ENCODE measurements at places on chromosomes 1 and 21.
A peak's percentile ranks its signal among the peaks of the same experiment; 100 is the strongest.

GRCh38 chr1:15863156-15863901, 15.8 kb downstream of the SPEN start:
- no peak for DNase-seq

GRCh38 chr1:11337580-11338073, 64.6 kb downstream of the UBIAD1 start:
- DNase-seq: no peak

DNA sequence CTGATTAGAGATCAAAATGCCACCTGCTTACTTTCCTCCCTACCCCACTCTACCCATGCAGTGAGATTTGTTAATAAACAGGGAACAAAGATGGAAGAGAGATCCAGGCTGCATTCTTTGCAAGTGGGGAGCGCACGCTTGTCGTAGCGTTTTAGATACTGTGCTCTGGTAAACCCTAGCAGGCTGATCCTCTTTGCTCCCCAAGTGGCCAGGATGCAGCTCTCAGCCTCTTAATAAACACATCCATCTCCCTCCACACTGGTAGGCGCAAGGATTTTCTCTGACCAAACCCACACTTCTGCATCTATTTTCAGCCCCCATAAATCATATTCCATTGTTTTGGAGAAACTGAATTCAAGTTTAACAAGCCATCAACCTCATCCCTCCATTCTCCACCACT, 2.9 kb downstream of the PGBD5 start:
- no peak for DNase-seq

- DNase-seq: no peak
Measured at GRCh38 chr1:183004141-183004540, 19.1 kb upstream of the LAMC1 start.

- no peak for DNase-seq
Measured at GRCh38 chr1:44661781-44662682, 12.2 kb downstream of the TMEM53 start.

DNA sequence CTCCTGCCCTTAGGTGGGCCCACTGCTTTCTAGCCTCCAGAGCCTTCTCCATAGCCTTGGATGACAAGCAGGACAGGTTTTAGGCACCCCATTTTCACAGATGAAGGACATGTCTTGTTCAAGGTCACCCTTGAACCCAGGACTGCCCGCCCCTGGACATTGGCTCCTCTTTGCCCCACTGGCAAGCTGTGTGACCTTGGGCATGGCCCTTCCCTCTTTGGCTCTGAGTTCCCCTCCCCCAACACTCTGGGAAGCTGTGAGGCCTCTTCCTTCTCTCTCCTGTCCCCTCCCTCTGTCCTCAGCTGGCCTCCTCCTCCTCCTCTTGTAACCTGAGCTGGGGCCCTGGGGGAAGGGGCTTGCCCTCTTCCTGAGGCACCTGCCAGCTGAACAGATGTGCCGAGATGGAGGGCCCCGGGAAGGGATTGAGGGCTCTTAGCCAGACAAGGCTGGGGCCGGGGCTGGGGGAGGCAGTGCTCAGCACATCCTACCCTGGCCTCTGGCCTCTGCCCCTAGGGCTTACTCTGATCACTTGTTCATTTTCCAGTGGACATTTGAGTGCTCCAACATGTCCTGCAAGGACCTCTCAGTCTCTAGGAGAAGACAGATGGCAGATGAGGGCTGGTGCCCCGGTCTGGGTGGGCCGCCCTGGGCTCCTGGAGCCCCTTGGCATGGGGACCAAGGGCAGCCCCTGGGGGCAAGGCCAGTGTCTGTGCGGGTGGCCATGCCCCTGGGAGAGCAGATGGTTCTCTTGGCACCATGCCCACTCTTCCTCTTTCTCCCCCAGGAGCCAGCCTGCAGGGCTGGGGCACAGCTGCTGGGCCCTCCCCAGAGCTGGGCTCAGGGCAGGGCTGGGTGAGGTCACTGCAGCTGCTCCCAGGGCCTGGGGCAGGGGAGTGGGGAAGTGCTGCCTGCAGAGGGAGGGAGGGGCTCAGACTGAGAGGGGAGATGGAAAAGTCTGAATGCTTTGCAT, 10.7 kb downstream of the FOXO6 start:
- DNase-seq: peak; percentile 70

DNA sequence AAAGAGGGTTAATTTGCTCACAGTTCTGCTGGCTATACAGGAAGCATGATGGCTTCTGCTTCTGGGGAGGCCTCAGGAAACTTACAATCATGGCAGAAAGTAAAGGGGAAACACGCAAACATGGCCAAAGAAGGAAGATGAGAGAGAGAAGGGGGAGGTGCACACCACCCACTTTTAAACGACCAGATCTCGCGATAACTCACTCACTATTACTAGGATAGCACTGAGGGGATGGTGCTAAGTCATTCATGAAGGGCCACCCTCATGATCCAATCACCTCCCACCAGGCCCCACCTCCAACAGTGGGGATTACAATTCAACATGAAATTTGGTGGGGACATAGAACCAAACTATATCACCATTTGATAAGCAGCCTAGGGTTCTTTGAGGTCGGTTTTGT, 2.4 kb upstream of the C1orf115 start:
- DNase-seq: no peak

DNA sequence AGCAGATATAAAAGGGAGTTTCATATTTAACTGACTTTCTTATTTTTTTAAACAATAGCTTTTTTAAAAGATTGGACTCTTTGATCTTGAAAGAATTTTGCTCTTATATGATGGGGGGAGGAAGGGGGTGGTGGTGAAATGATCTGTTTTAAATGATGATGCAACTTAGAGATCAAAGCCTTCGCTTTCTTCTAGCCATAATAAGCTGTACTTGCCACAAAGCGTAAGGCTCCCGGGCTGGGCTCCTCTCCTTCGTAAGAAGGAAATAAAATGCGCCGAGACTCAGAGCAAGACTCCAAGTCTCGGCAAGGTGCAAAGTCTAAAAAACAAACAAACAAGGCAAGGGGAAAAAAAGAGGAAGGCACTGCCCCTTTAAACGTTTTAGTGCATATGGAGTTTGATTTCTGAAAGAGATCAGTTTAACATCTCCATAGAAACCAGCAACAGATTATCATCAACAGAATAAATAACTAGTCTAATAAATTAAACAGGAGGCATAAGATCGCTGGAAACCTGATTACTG, 3.3 kb downstream of the CASZ1 start:
- peak; percentile 83 for DNase-seq

DNA sequence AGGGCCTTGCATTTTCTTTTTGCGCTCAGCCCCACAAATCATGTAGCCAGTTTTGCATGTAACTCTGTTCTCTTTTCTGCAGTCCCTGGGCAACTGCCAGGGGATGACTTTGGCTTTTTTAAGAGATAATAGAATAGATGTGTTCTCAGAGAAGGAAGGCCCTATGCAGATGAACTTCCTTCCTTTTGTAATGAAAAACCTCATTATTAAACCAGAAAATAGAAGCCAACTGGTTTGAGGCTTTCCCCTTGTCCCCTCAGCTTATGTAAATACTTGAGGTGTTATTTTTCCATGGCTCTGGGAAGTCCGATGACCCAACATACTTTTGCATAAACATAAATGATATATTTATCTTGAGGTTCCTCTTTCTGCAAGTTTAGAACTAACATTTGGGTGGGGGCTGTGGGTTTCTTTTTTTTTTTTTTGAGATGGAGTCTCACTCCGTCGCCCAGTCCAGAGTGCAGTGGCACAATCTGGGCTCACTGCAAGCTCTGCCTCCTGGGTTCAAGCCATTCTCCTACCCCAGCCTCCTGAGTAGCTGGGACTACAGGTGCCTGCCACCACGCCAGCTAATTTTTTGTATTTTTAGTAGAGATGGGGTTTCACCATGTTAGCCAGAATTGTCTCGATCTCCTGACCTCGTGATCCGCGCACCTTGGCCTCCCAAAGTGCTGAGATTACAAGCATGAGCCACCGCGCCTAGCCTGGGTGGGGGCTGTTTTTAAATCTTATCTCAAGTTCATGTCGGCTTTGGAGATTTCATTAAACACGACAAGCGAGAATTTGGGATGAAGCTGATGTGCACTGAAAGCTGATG, 14.4 kb upstream of the FCRL5 start:
- no peak for DNase-seq

DNA sequence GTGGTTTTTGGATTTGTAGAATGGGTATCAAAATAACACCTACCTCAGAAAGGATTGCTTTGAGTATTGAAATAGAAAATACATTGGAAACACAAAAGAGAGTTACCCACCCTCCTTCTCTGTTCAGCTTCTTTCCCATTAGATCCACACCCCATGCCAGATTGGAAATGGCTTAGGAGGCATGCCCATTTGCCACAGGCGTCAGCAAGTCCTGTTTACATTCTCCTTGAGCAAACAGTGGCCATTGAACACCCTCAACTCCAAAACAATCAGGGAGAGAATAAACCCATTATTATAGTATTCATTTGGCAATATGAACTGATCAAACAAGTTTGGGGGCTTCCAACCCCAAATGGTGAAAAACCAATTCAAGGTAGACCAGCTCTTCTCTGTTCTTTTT, 2.4 kb downstream of the ELAPOR1 start:
- no peak for DNase-seq

DNA sequence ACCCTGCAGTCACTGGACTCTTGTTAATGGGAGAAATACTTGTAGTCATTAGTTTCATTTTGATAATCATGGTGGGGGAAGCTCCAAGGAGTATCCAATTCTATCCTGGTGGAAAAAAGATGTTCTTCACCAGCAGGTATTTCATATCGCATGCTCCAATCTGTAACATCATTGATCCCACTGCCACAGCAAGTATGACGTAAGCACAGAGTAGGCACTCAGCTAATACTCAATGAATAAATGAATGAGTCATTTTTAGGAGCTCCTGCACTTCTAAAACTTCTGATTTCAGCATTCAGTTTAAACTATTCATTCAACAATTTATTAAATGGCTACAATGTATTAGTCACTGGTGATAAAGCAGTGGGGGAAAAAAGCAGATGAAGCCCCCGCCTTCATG, 30.3 kb downstream of the RXRG start:
- DNase-seq: no peak

DNA sequence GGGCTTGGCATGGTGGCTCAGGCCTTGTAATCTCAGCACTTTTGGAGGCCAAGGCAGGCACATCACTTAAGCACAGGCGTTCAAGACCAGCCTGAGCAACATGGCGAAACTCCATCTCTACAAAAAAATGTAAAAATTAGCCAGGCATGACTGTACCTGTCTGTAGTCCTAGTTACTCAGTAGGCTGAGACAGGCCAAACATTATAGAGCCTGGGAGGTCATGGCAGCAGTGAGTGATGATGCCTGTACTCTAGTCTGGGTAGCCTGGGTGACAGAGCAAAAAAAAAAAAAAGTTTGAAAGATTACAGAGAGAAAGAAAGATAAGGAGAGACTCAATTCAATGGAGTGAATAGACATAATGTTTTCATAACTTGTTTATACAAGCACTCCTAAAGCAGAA, 556.5 kb upstream of the BRINP3 start:
- no peak for DNase-seq

GRCh38 chr1:32464716-32465577, at the start of gene ZBTB8B:
Gene ZBTB8B, plus strand, starts transcription at chr1:32465072. Its CDS starts 5,553 bp downstream, at chr1:32470625.
- peak; percentile 10 for DNase-seq

- no peak for DNase-seq
Measured at GRCh38 chr1:64572222-64572900, 102.4 kb downstream of the CACHD1 start.

GRCh38 chr1:206866062-206866461, 639 bp downstream of the IL20 start:
- DNase-seq: no peak

DNA sequence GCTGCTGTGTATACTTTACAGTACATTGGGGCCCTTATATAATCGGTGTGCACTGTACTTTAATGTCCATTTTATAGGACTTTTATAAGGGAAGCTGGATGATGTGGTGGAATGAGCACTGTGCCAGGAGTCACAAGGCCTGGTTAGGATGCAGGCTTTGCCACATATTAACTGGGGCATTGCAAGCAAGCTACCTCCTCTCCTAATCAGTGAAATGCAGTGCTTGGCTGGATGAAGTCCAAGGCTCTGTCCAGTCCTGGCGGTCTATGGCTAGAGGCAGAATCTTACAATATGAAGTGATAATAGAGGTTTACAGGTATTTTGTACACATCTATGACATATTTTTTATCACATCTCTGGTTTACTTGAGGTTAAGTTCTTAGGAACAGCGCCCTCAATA, 1.7 kb upstream of the PKP1 start:
- peak; percentile 99 for DNase-seq

DNA sequence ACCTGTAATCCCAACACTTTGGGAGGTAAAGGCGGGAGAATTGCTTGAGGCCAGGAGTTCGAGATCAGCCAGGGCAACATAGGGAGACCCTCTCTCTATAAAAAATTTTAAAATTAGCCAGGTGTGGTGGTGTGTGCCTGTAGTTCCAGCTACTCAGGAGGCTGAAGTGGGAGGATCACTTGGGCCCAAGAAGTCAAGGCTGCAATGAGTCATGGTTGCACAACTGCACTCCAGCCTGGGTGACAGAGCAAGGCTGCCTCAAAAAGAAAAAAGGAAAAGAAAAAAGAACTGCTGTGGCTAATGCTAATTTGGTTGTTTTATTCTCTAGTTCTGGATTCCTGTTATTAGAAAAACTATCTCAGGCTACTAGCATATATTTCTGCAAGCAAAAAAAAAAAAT, 29.8 kb downstream of the DBT start:
- no peak for DNase-seq

DNA sequence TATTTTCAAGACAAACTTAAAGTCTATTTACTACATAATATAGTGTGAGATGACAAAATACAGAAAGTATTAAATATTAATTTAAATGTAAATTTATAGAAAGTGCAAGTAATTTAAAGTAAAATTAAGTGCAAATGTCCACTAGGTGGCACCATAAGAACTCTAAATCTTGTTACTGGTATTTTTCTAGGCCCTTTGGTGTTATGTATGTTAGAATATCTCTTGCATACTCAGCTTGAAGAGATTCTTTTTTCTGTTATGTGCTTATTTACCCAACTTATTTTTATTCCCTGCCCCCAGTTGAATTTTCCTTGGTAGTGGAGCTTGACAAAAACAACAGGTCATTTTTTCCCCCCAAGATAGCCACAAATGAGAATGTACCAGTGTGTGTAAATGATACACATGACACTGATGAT, 71.5 kb downstream of the RPS6KC1 start:
- no peak for DNase-seq

DNA sequence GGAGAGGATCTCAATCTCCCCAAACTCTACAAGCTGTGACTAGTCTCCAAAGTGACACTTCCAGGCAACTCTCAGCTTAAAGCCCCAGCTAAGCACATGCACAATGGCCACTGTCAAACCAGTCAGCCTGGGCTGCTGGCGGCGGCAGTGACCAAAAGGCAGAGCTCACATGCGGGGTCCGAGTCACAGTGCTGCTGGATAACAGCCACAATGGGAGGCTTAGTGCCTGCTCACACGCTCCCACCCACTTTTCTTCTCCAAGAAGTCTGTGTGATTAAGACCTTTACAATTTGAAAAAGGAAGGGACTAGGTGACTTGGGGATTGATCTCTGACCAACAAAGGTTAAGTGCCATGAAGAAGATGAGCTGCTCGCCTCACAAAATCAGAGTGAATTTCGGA, 16.8 kb downstream of the RIPK4 start:
- DNase-seq: no peak
